ENCODE measurements at places on chromosomes 6 and 20.

DNA sequence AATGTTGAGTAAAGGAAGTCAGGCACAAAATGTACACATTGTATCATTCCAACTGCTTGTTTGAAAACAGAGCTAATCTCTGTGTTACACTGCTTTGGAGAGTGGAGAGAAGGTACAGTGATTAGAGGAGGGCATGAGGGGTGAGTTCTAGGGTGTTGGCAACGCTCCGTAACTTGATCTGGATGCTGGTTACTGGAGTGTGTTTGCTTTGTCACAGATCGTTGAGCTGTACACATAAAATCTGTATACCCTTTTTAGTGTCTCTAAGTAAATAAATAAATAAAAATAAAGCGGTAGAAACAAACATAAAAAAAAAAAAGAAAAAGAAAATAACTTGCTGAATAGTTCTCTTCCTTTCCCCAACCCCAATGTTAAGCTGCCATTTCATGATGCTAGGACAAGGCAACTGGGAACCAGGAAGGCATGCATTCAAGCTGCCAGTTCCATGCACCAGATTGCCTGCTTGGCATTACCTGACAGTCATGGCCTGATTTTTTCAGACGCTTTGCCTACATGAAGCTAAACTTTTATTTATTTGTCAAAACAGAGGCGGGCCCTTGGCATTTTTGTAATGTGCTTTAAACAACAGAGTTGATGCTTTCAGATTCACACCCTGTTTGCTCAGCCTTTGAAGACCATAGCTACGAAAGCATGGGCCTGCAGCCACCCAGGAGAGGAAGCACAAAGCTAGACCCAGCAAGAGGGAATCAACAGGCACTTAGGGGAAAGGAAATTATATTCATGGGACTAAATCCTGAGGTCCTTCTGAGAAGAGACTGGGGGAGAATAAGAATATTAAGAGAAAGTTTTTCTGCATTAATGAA lies 21.2 kb downstream of the TNFRSF21 start:
- no peak for DNase-seq

GRCh38 chr6:135962731-135963130 lies 111.2 kb downstream of the PDE7B start:
- no peak for DNase-seq

DNA sequence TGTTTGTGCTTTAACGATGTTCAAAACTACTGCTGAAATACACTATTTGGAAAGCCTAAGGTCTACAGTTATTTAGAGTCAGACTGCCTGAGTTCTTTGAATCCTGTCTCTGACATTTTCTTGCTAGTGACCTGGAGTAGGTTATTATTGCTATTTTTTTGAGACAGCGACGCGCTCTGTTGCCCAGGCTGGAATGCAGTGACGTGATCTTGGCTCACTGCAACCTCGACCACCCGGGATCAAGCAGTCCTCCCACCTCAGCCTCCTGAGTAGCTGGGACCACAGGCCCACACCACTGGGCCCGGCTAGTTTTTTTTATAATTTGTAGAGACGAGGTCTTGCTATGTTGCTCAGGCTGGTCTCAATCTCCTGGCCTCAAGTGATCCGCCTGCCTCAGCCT lies 96.6 kb downstream of the TIAM2 start:
- DNase-seq: no peak

DNA sequence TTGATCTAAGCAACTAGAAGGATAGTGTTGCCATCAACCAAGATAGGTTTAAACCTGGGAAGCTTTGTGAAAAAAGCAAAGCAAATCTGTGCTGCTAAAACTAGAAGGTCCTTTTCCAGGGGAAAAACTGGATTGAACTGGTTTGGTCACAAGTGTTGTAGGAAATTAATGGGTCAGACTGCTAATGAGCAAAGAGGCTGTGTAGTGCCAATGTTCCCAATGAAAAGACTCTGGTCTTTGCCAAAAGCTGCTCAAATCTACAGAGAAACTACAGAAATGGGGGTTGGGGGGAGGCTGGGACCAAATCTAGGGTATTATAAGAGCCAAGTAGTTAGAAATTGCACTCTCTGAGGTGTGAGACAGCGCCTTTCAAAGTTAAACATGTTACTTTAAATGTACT lies 85.0 kb downstream of the PLCG1 start:
- no peak for DNase-seq

GRCh38 chr20:49685809-49686208 lies 27.9 kb downstream of the B4GALT5 start:
- DNase-seq: no peak

DNA sequence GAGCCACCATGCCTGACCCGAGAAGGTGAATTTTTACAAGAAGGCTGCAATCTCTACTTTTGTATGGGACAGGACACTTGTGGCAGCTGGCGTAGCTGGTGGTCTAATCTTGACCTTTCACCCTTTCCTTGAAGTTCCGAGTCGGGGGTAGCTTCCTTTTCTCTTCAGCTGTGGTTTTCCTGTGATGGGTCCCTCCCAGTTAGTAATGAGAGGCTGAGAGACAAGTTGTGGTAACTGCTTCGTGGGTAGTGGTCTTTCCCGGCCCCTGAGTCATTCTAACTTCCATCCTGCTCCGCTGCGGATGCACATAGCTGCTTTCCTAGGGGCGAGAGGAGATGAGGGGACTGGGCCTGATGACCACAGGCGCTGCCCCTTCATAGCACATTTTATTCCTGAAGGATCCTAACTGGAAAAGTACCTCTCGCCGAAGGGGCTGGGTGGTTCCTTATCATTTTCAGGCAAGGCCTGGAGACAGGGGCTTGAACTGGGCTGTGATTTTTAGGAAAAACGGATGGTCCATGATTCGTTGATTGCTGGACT lies 3.1 kb downstream of the SYNJ2 start:
- no peak for DNase-seq

DNA sequence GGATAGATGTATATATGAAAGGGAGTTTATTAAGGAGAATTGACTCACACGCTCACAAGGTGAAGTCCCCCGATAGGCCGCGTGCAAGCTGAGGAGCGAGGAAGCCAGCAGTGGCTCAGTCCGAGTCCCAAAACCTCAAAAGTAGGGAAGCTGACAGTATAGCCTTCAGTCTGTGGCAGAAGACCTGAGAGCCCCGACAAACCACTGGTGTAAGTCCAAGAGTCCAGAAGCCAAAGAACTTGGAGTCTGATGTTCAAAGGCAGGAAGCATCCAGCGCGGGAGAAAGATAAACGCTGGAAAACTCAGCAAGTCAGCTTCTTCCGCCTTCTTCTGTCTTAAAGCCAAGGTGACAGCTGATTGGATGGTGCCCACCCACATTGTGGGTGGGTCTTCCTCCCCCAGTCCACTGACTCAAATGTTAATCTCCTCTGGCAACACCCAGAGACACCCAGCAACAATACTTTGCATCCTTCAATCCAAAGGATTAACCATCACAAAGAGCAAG lies 102.6 kb upstream of the GJE1 start:
- DNase-seq: no peak

- DNase-seq: no peak
Measured at GRCh38 chr6:149642829-149643580, 5.5 kb downstream of the KATNA1 start.

DNA sequence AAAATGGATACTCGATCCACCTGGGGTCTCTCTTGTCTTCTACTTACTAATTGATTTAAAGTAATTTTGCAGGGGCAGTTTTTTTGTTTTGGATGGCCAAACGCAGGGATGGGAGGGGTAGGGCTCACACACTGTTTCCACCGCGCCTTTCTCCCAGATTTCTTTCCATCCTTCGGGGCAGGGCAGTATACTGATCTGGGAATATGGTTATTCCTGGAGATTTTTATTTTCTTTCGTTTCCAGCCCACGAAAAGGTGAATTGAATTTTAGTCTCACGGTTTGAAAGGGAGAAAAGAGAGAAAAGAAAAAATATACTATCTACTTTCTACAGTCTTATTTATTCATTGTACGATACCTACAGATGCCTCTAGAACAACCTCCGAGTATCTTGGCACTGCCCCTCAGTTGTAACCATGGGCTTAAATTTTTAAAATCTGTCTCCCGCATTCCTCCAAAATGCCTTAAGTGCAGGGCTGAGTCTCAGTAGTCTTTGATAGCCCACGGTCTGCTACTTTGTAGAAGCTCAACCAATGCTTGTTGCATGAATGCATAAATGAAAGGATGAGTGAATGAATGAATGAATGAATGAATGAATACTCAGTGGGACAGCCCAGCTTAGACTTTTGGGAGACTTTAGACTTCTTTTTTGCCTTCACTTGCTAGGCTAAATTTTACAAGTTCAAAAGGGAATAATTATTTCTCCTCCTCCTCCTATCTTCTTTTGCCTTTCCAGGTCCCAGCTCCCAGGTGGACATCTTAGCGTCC lies 18.1 kb upstream of the TRIM27 start:
- DNase-seq: no peak

DNA sequence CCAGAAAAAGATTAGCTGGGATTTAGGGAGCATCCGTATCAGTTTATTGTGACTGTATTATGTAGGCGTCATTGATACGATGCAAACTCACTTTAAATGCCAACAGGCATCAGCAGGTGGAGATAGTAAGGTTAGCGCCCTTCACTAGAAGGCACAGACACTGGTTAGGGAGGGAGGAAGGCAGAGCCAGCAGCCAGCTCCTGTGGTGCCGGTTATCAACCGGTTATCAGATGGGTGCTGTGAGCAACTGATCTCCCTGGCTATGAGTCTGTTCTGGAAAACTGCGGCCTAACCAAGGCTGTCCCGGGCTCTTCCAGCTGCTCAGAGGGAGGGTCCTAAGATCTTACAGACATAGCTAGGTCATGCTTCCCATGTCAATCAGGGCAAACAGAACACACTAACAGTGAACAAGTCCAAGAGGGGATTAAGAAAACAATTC lies 47.5 kb upstream of the CD93 start:
- no peak for DNase-seq

DNA sequence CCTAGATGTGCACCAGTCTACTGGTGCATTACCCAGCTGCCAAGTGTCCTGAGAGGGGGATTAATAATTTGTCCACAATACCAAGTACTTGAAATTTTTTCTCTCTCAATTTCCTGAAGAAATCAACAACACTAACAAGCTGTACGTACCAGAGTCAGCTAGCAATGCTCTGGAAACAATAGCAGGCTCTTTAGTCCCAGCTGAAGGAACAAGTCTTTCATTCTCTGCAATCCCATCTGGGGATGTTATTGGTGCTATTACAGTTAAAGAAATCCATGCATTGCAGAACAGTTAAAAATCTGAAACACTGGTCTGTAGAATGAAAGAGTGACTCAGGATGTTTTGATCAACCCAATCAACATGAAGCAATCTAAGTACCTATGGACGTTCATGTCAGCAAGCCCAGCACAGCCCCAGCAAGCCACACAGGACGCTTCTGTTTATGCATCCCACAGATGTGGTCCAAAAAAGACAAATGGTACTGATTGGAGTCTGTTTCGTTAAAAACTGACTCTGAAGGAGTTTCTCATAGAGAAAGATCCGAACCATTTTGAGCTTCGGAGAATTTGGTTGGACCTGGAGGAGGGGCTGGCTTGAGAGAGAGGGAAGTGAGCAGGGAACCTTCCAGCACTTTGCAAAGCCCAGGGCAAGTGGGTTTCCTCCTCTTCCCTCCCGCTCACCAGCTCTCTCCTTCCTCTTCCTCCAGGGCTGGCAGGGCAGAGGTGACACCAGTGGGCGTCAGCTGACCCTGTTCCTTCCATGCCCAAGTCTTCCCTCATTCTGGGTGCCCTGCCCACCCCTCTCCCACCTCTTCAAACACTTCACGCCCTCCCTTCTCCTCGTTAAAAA lies 11.9 kb downstream of the PRR18 start:
- no peak for DNase-seq

All from activated T-cell treated with anti-CD3 and anti-CD28 coated beads for 48 hours (primary cell).